ENCODE measurements at places on chromosomes 2 and 18. TPM values are rescaled to one million over a fixed set of nuclear protein-coding genes. Genes with fewer than 3 reads are reported as not detected.

GRCh38 chr18:76491473-76491775 lies 3.6 kb downstream of the ZNF516 start:
- DNase-seq, result no peak

- no peak for DNase-seq
These were observed 608.0 kb upstream of the PIK3C3 start for GRCh38 chr18:41347057-41347456.

- no peak for DNase-seq
These were observed 22.8 kb downstream of the SGPP2 start for GRCh38 chr2:222447131-222447530.

- peak; percentile 65 for DNase-seq
These were observed at the start of gene AP1S3 for GRCh38 chr2:223837287-223838061. TSS of gene AP1S3 (minus strand) at chr2:223837582. CDS start at chr2:223837450, 132 bp downstream.

DNA sequence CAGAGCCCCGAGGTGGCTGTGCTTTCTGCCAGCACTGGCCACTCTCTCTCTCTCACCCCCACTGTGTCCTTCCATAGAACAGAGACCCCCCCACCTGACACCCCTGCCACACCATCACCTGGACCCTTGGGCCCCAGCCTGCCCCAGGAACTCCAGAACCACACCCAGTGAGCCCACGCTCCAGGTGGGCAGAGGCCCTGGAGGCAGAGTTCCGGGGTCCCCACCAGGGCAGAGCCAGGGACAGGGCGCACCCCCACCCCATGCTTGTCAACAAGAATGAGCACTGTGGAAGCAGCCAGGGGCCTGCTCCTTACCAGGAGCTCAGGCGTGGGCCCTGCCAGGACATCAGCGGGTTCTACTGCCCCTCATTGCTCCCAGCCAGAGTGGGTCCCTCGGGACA lies 14.6 kb downstream of the PASK start:
- no peak for DNase-seq

GRCh38 chr2:74448771-74449170 lies 6.1 kb upstream of the INO80B start:
- DNase-seq, result no peak

- no peak for DNase-seq
These were observed 109.1 kb downstream of the PLEKHA3 start for GRCh38 chr2:178589335-178589734.

Gene TMEM163
- 0.12 TPM for total RNA-seq

Gene IL18RAP
- total RNA-seq, result not detected
